ENCODE measurements at places on chromosomes 1 and 21.

DNA sequence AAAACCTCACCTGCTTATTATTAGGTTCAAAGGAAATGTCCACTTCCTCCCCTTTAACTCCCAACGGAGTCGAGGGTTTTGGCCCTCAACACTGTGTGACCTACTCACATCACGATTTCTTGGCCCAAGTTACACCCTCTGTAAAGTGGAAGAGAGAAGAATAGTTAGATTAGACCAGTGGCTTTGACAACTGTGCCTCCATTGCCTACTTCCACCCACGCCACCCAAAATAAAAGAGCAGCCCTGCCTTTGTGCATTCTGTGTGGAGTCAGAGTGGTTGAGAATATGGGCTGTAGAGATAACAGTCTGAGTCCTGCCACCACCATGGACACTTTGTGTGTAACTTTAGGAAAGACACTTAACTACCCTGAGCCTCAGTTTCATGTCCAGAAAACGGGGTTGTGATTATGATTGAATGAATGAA, 4.1 kb upstream of the HDGF start:
- no peak for DNase-seq

DNA sequence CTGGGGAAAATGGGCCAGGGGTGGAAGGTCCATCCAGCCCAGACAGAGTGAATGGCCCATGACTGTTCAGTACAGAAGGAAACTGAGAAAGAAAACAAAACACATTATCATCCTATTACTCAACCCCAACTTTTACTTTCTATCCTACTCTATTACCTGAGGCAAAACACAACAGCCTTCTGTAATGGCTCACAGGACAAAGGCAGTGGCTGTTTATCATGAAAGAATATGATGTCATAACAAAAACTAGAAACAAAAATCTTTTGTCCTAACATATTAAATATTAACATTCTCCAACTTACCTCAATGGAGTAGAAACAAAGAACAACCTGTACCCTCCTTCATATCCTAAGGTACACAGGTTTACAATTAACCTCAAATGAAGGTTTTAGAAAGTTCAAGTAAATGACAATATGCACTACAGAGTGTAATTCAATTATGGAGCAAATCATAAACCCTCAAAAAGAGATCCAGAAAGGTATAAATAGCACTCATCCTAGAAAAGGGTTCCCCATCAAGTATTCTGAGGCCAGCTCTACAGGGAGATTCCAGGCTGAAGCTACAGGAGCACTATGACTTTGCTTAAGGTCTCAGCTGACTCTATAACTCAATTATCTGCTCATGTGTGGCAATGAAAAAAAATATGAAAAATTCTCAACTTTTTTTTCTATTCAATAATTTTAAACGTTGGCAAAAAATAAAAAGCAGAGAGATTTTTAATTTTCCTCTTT, 15.1 kb downstream of the ELK4 start:
- no peak for DNase-seq

GRCh38 chr1:15657021-15657420, 27.1 kb upstream of the PLEKHM2 start:
- DNase-seq = no peak

DNA sequence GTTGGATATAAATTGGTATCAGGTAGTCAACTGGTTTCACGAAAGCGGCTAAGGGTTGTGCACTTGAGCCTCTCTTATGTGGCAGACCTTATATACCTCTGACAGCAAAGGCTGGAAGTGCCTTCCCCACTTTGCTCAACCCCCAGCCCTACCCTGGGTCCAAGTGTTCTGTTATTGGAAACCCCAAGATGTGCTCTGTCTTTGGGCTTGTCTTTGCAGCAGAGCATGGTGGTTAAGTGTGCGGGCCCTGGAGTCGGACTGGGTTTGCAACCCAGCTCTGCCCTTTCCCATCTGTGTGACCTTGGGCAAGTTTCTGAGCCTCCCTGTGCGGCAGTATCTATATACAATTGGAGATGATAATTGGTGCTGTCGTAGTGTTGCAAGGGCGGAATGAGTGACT, 11.2 kb upstream of the IL10 start:
- DNase-seq = no peak

GRCh38 chr1:159970932-159971342, 16.9 kb upstream of the SLAMF9 start:
- no peak for DNase-seq

Measured in CD4-positive, alpha-beta T cell treated with Interleukin-17A for 4 hours (primary cell).